ENCODE measurements at places on chromosomes 3 and 15. TPM values are rescaled to one million over a fixed set of nuclear protein-coding genes. Genes with fewer than 3 reads are reported as not detected.

FAM81A gene
- total RNA-seq, result 2.3 TPM

TIMMDC1 gene
- total RNA-seq, result 41.9 TPM

SLC9A9 gene
- 28.8 TPM for total RNA-seq

TMEM42 gene
- total RNA-seq, result 18.3 TPM

GALNT15 gene
- total RNA-seq, result 133 TPM

FBXL22 gene
- total RNA-seq, result 1.2 TPM

EIF2B5 gene
- total RNA-seq, result 36.5 TPM

IL17RB gene
- 0.63 TPM for total RNA-seq

C3orf85 gene
- not detected for total RNA-seq

PLOD2 gene
- 10.7 TPM for total RNA-seq

ISL2 gene
- total RNA-seq, result not detected

TTC23 gene
- total RNA-seq, result 16.3 TPM

COPS2 gene
- total RNA-seq, result 48.8 TPM

NEK11 gene
- 3.3 TPM for total RNA-seq

CFAP20DC gene
- 0.42 TPM for total RNA-seq

CSPG4 gene
- 28.7 TPM for total RNA-seq

OR5K2 gene
- not detected for total RNA-seq

AP3B2 gene
- total RNA-seq, result 6.2 TPM

KIF7 gene
- 1.5 TPM for total RNA-seq

GOLGA8A gene
- total RNA-seq, result 36.3 TPM

ZNF80 gene
- total RNA-seq, result not detected

Data from lower leg skin (tissue), 4 donors.